ENCODE measurements at places on chromosomes 12 and 14.

DNA sequence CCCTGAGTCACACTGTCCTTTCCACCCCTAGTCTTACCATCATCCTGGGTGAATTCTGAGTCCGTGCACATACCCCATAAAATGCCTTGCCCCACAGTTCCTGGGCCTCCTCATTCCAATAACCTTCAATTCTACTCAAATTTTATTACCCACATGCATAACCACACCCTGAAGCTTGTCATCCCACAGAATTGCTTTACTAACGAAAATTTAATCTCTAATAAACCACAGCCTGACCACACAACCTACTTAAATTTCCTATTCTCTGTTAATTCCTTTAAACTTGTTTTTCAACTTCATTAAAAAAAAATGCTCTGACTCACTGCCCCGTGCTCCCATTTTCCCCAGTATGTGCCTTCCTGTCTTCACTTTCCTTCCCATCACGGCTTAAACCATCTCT is 205.9 kb downstream of the PHLDA1 start:
- DNase-seq: no peak

DNA sequence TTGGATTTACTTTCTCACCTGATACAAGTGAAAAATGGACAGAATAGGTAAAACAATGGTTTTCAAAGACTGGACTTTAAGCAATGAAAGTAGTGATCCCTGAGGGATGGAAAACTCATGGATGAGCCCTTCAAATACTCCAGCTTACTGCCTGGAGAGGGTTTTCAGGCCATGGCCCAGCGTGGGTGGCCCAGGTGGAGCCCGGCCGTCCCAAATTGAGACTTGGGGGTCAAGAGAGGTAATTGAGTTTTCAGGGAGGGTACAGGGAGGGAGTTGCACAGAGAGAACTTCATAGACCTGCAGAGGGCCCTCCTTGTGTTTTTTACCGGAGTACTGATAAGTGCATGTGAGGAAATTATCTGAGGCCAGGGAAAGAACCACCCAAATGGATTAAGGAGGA is 37.2 kb downstream of the RAN start:
- no peak for DNase-seq

DNA sequence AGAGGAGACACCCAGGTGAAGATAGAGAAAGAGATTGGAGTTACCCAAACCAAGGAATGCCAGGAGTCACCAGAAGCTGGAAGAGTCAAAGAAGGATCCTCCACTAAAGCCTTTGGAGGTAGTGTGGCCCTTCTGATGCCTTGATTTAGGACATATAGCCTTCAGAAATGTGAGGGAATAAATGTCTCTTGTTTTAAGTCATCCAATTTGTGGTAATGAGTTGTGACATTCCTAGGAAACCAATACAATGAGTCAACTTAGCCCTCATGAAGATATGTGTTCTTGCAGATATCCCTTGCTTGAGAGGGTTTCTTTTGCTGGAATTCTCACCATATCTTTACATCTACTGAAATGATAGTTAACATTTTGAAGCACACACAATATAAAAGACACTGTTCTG is 58.8 kb downstream of the CCER1 start:
- no peak for DNase-seq

DNA sequence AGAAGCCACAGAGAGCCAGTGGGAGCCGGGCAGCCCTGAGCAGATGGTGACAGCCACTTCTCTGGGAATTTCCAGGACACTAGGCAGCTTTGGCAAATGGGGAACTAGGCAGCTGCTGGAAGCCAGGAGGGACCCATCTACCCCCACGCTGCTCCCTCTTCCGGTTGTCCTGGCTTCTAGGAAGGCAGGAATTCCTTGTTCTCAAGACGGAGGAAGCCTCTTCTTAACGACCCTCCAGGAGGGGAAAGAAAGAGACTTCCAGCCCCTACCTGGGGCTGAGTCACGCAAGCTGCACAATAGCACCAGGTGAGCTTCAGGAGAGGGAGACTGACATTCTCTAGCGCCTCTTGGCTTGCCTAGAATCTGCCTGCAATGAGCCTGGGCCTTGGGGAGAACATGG is 141.5 kb downstream of the ANO2 start:
- DNase-seq: no peak

DNA sequence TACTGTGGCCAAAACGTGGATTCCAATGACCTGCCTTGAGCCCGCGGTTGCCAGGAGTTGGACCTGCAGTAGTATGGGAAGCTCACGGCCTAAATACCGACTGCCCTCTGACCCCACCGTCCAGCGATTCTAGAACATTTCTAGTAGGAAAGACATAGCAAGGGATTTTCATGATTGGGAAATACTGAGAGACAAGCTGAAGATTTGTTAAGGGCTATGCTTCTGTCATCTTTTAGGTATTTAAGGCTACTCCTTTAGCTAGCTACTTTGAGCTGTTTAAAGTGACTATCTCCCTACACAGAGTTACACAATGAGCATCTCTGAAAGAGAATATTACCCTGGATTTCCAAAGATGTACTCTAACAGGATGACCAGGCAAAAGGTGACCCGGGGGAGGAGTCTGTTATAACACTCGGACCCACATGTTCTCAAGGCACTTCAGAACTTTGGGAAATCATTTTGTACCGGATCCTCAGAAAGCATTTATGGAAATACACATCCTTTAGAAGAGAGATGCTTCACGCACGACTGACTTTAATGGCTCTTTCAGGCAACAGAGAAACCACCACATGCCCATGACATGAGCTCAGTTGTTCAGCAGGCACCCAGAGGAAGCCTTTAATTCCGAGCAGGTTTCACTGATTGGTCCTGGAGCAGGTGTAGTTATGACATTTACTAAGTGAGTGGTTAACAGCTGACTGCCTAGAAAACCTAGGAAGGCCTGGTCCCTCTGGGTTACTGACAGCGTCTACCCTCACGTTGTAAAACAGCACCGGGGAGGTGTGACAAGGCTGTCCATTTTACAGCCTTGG is 4.2 kb downstream of the BAG5 start:
- DNase-seq: no peak
